ENCODE measurements at places on chromosomes 7 and 10.

DNA sequence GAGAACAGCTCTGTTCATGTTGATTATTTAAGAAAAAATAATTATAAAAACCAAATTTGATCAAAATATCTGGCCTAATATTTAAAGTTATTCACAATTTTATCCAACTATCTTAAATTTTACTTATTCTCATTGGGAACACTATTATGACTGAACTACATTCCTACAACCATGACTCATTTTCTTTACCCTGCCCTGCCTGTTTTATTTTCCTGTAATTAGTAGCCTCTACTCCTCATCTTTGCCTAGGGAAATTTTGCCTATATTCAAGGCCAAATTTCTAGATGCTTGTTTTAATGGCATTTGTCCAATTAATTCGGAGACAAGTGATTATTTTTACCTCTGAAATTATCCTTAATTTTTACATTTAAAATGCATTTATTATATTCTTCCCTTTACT, 289.7 kb upstream of the TMEM229A start:
- DNase-seq: no peak

- peak; percentile 67 for DNase-seq
Observed at GRCh38 chr7:121081327-121081936, 92.9 kb downstream of the CPED1 start.

- no peak for DNase-seq
Observed at GRCh38 chr10:36381748-36382147, 739.7 kb upstream of the FZD8 start.

GRCh38 chr10:43351301-43351700, 20.1 kb upstream of the FXYD4 start:
- no peak for DNase-seq

- no peak for DNase-seq
Observed at GRCh38 chr7:55018361-55019190, at the start of gene EGFR. Gene EGFR (plus strand): TSS chr7:55019017. CDS start chr7:55019278, 261 bp downstream.

GRCh38 chr10:74021248-74022055, 23.5 kb downstream of the VCL start:
- no peak for DNase-seq

All from natural killer cell (primary cell).